Stimulated activated CD8-positive, alpha-beta memory T cell treated with anti-CD3 and anti-CD28 coated beads, Interleukin-7, amount 100 ng/mL, for 1 hour (primary cell): ENCODE measurements at places on chromosomes 6 and 20.

DNA sequence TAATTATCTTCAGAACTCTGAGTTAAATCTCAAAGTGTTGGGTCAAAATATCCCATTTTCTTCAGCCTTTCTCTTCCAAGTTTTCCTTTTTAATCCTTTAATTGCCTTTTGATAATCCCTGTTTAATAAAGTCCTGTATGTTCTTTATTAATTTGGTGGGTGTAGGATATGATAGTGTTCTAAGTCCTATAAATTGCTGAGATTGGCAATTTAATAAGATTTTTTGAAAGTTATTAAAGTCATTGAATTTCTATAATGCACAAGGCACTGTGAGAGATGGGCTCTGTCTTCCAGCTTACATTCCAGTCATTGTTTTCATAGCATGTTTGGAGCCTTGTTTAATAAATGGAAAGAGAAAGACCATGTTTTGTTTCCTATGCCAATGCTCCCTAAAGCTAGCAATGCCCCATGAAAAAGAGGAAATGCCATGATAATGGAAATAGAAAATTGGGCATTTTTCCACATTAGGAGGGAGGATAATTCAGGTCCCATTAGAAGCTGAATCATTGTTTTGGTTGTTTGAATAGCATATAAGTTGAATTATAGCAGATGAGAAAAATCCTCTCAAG lies 404.8 kb downstream of the CD109 start:
- no peak for DNase-seq

GRCh38 chr6:108253241-108253640 lies 7.6 kb downstream of the SNX3 start:
- no peak for DNase-seq

DNA sequence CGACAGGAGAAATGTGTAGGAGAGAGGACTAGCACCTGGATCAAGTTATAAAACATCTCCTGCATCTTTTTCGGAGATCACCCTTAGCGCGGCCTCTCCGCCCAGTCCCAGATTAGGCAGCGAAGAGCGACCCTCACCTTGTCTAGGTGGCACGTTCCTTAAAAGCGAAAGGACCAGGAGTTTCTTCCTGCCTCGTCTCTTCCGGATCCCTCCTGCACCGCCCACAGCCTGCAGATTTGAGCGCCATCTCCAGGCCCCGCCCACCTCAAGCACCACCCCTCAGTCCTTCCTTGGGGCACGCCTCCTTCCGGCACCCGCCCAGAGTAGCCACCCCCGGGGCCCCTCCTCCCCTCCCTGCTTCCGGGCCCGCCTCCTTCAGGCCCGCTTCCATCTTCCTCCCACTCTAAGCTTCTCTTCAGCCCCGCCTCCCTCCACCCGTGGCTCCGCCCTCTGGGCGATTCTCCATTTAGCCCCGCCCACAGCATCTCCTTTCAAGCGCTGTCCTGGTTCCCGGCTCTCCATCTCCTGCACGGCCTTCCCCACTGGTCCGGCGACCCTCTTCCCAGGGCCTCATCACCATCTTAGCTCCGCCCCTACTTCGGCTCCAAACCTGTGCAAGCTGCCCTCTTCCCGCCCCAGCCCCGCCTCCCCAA lies 662 bp upstream of the RALY start:
- DNase-seq: peak; percentile 99

DNA sequence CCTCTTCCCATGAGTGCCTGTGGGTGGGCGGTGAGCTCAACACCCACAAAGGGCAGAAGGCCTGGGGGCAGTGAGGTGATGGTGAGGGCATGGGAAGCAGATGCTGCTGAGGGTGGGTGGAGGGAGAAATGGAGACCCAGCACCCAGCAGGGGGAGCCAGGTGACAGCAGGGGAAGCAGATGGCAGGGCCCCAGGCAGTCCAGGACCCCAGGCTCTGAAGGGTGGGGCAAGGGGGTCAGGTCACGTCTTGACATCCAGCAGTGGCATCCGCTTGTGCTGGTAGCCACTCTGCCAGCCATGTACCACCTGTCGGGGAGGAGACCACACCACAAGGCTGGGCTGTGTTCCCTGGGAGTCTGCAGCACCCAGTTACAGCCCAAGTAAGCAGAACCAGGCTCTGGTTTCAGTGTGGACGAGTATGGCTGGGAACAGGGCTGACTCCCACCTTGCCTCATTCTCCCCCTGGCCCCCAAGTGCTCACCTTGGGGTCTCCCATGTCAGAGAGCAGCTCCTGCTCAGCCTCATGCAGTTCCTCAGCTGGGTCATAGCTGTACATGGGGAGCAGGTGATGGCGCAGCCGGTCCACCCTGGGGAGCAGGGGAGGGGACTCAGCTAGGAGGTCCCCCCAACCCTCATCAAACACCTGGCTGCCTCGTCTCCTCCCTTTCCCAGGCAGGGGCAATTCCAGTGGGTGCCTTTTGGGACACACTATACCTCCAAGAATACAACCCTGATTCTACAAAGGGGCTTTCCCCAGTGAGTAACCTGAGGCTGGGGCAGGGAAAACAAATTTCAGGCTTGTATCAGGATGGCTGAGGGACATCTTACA lies 2.0 kb downstream of the SMIM29 start:
- no peak for DNase-seq

- DNase-seq: no peak
Measured at GRCh38 chr6:138590796-138591709, 91.8 kb upstream of the NHSL1 start.

DNA sequence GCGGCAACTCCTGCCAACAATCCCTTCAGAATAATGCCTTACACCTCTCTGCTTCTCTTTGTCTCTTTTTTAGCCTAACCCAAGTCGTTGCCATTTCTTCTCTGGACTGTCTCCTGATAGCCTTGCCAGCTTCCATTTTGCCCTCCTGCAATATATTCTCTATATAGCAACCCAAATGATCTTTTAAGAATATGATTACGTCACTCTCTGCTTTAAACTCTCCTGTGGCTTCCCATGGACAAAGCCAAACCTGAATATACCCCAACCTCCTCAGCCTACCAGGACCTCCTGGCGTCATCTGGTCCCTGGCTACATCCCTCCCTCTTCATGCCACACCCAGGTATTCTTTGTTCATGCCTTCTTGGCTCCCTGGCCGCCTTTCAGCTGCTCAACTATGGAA lies 126.5 kb upstream of the KCNK16 start:
- DNase-seq: no peak

DNA sequence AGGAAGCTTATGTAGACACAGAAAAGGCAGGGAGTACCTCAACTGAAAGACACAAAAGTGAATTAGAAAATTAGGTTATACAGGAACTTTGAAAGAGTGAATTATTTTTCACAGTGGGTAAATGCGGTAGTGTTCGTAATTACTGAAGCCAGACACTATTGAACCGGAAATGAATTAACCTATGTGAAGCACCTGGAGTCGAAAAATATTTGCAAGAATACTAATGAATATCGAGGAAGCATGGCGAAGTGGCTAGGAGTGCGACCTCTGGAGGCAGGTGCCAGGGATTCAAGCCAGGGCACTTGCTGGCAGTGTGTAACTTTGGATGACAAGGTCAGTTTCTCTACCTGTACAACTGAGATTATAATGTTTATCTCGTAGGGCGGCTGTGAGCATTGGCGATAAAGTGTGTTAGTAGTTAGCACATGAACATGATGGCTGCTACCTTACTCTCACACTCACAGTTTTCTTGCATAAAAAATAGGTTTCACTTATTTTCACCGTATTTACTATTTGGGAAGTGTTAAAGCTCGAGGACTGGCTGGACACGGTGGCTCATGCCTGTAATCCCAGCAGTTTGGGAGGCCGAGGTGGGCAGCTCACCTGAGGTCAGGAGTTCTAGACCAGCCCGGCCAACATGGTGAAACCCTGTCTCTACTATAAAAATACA lies 567 bp upstream of the SLC18B1 start:
- DNase-seq: peak; percentile 36

DNA sequence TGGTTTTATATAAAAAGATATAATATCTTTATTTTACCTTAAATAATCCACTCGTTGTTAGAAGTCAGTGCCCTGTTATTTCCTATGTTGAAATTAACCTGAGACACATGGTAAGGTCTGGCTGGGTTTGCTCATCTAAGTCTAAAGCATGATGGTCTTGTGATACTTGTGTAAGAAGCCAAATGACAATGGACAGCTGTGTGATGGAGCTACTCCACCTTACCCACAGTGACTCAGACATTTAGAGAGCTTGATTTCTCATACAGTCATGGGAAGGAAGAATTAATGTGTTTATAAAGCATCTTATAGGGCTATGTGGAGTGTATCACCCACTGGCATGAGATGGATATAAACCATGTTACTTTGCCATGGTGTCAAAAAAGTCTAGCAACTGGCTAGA lies 11.7 kb downstream of the CTCFL start:
- DNase-seq: no peak

DNA sequence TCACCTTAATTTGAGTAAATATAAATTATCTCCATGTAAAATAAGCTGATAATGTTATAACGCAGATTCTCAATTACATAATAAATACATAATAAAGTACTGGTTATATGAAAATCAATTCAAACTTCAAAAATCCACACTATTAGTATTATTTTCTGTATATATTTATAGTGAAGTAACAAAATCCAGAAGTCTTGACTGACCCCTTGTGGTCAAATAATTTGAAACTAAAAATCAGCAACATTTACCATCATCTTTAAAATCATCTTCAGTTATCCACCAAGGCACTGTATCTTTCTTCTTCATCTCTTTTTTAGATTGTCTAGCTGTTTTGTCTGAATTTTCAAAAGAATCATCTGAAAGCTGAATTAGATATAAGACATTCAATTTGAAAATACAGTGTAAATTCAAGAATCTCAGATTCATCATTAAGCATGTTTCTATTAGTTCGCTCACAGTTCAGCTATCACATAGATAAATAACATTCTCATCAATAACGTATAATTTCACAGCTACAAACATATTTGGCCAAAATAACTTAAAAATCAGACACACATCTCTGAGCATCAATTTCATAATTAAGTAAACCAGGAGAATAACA lies 6.5 kb downstream of the CEP162 start:
- DNase-seq: no peak

GRCh38 chr6:147693181-147693580 lies 184.7 kb downstream of the SAMD5 start:
- DNase-seq: no peak

DNA sequence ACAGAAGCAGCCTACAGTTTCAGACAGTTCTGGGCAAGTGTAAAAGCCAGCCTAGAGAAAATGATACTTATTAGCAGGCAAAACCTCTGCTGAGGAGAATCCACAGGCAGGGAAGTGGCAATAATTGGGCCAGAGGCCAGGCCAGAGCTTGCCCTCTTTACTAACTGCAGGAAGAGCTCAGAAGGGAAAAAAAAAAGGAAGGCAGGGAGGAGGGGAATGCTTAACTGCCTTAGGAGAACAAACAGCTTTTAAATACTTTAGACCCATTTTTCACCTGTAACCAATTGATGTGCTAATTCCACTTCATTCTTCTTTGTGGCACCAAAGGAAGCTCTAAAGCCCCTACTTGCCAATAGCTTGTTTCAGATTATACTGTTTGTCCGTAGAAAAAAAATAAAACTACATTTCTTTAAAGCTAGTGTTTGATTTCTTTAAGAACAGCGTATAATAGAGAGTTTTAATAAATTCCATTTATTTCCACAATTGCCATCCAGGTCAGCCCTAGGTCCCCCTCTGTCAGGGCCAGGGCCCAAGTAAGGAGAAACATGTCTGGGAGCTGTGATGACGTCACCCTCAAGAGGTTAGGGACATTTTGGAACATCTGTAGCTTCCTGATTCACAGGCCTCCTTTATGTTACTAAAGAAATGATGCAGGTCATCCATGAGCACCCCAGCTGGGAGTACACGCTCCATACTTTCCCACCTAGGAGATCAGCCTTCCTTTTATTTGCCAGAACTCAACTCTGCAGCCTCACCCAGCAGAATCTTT lies 384.3 kb downstream of the CDC5L start:
- no peak for DNase-seq

GRCh38 chr20:47688385-47689381 lies 96.6 kb downstream of the SULF2 start:
- no peak for DNase-seq

DNA sequence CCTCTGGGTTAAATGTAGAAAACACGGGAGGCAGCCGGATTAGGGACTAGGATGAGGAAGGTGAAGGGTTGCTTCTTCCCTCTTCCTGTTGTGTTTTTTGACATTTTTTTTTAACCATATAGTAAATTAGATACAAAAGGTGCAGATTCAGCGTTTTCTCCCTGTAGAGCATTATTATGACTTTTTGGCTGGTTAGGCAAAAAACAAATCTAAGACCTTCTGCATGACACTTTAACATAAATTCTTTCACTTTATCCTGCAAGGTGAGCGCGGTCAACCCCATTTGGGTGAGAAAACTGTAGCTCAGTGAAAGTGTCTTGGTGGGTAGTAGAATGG lies 1.3 kb downstream of the SLC16A10 start:
- DNase-seq: no peak

GRCh38 chr6:158933079-158933595 lies 66.9 kb downstream of the RSPH3 start:
- no peak for DNase-seq

- no peak for DNase-seq
Measured at GRCh38 chr6:122567034-122567433, 43.2 kb upstream of the PKIB start.

DNA sequence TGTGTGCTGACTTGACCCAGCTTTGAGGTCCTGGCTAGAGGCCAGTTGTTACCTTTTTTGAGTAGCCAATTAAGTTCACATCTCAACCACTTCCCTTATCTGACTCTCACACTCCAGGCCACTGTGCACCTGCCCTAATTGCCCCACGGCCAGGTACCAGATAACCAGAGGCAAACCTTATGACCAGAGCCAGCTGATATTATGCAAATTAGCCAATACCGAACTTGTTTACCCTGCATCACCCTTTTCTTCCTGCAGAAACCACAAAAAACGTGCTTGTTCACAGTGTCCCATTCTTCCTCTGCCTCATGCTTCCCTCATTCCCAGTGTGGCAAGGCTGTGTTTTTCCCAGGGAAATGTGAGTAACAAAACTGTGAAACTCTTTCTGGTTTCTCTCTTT lies 89.3 kb downstream of the HTR1B start:
- DNase-seq: no peak

DNA sequence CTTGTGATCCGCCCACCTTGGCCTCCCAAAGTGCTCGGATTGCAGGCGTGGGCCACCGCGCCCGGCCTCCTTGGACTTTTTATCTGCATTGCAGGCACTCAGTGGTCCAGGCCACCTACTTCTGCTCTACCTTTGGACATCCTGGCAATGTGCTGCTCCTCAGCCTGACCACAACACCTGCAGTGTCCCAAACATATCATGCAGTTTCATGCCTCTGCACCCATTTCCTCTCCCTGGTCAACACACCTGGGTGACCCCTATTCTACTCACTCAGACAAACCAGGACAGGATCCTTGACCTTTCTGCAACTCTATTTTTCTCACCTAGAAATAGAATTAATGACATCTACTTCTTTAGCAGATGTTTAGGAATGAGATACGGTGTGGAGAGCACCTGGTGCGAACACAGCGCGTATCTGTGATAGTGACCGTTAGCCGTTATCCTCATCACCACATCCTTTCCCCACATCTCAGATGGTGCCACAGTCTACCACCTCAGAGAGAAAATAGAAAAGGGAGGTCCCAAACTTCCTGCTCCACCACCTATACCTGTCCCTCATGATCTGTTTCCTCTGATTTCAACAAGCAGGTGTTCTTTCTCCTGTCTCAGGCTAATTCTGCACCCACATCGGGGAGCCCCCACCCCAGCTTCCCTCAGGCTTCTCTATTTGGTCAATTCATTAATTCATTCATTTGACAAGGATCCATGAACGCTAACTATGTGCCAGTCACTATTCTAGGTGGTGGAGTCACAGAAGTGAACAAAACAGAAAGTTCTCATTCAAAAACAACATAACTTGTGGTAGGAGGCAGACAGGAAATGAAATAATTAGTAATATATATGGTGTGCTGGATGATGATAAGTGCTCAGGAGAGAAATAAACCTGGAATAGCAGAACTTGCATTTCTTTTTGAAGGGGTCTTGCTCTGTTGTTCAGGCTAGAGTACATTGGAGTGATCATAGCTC lies 4.3 kb upstream of the BTN3A2 start:
- DNase-seq: no peak
